ENCODE measurements at places on chromosomes 1 and 21.

DNA sequence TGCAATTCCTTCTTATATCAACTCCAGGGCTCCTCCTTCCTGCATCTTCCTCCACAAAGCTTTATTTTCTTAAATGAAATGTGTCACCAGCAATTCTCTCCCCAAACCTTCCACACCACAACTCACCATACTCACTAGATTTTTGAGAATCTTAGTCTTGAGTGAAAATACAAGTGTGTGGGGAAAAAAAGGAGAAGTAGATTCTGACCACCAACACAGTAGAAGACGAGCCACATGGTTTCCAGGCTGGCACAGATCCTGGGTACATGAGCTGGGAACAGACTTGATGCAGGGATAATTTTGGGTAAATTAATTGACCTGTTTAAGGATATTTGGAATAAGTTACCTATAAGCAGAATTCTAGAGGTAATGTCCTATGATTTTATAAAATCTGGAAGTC lies 72.8 kb upstream of the KCNJ15 start:
- no peak for DNase-seq

DNA sequence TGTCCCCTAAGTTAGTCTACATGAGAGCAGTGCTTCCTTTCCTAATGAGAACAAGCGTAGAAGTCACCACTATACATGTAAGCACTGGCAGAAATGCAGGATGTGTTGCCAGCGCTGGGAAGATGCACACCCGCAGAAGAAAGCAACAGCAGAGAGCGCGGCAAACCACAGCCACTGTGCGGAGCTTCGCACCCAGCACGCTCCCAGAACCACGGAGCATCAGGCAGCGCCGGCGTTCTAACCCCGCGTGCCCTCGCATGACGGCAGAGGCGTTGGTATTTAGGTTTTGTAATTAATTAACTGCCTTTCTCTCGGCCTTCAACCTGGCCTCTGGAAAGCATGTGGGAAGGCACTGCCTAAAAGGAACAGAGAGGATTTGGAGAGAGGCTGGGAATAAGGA lies 69.1 kb downstream of the OLIG1 start:
- no peak for DNase-seq

DNA sequence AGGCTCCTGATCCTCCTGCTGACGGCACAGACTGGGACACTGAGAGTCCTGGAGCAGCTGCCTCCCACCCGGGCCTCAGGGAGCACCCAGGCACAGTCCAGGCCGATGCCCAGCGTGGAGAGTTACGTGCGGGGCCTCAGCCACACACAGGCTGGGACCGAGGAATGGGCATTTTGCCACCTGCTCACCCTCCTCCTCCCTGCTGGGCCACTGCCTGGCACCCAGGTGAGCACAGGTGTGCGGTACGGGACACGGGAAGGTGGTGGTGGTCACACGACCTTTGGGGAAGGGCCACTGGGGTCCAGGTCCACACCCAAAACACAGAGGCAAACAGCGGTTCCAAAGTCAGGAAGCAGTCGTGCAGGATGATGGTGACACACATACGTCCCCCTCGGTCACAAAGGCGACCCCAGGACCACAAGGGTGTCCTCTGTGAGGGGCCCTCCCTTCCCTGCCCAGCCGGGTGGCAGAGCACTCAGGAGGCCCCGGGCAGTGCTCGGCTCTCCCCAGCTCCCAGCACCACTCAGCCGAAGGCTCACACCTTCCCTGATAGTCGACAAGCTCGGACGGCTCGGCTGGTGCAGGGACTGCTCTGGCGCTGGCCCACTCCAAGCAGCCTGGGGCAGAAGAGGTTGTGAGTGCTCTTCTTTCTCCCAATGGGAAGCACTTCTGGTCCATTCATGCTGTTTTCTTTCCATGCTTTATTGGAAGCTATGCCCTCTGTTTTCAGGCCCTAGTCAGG lies 14.3 kb downstream of the MORN1 start:
- no peak for DNase-seq

- DNase-seq: no peak
Measured at GRCh38 chr1:57124170-57124569, 158.4 kb upstream of the C8B start.

GRCh38 chr1:64880449-64880848 lies 85.9 kb downstream of the JAK1 start:
- DNase-seq: no peak

- DNase-seq: no peak
Measured at GRCh38 chr1:114694540-114695310, 621 bp downstream of the AMPD1 start.

DNA sequence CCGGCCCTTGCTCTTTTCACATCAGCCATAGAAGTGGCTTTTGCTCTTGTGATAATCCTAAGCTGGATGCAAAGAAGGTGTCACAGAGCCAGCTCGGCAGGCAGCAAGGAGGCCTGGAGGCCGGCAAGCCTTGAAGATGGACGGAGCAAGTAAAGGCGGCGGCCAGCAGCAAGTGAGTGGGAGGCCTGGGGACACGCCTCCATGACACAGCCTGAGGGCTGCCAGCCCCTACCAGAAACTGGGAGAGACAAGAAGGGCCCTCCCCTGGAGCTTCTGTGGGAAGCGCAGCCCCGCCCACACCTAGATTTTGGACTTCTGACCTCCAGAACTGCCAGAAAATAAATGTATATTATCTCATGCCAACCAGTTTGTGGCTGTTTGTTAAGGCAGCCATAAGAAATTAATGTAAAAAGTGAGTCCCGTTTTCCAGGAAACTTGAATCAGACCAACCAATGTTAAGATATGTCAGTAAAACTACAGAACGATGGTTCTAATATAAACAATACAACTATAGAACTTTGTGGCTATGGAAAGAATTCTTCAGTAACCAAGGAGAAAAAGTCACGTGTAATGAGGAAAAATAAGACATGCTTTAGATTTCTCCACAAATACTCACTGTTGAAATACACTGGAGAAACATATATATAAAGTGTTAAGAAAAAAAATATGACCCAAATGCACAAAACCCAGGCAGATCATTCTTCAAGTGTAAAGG lies 49.9 kb downstream of the BACE2 start:
- no peak for DNase-seq

- no peak for DNase-seq
Measured at GRCh38 chr1:109891930-109892329, 18.7 kb upstream of the CSF1 start.

GRCh38 chr1:109793486-109794318 lies 30.0 kb upstream of the EPS8L3 start:
- peak; percentile 93 for DNase-seq

- no peak for DNase-seq
Measured at GRCh38 chr1:166907763-166908162, 31.7 kb upstream of the TADA1 start.

- no peak for DNase-seq
Measured at GRCh38 chr1:76593141-76593540, 274.1 kb upstream of the ST6GALNAC5 start.

- DNase-seq: no peak
Measured at GRCh38 chr1:6331543-6332273, 61.9 kb downstream of the ACOT7 start.

GRCh38 chr1:228839656-228840055 lies 104.4 kb downstream of the RHOU start:
- no peak for DNase-seq

DNA sequence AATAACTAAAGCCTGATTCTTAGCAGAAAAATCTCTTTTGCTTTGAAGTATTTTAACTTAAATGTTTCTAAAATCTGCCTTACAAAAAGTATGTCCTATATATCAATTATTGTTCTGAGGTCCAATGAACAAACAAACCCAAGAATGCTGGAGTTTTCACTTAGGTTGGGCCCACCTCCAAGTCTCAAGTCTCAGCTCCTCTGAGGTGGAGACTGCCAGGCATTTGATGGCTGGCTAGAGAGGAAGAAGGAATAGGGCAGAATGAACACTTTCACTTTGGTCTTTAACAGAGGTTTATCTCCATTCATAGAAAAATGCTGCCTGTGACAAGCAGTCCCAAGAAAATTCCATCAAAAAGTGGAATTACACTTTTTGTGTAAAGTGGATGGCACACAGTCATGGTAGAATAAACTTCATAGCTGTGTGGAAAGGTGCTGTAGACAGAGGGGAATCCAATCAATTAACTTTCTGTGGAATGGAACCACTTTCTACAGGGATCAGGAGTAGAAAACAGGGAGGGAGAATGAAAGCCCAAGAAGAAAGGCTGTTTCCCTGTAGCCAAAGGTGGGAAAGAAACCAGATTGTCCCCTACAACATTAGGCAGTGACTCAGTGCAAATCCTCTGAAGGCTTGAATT lies 349.4 kb upstream of the RUNX1 start:
- DNase-seq: no peak

DNA sequence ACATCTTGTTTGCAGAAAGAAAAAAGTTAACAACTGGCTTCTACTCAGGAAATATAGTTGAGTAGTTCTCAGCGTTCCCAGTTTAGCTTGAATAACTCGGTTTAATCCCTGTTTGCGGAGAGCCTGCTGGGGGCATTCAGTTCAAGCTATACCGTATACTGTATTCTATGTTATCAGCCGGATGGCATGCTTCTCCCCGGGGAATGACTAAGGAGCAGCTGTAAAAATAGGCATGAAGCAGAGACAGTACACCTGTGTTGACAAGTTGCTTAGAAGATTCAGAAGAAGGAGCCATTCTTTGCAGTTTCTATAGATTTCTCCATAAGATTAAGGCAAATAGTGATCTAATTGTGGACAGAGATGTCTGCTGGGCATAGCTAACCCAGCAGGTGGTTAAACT lies 267.8 kb upstream of the NCAM2 start:
- DNase-seq: no peak

- DNase-seq: peak; percentile 2
Measured at GRCh38 chr1:238088560-238089290, 198.0 kb upstream of the ZP4 start.

DNA sequence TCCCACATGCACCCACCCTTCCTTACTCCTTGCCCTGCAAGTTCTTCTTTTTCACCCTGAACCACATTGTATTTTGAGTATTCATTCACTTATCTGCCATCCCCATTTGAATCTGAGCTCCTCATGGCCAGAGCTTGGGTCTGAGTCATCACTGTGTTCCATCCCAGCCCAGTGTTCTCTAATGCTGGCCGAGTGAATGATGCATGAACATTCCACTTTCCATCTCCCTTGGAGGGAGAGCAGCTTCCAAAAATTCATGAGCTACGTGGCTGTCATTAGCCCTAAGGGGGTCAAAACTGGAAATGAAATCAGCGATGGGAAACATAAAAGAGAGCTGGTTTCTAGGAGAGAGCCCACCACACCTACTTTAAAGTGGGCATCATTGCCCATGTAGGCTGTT lies 187.0 kb upstream of the USP24 start:
- peak; percentile 7 for DNase-seq

DNA sequence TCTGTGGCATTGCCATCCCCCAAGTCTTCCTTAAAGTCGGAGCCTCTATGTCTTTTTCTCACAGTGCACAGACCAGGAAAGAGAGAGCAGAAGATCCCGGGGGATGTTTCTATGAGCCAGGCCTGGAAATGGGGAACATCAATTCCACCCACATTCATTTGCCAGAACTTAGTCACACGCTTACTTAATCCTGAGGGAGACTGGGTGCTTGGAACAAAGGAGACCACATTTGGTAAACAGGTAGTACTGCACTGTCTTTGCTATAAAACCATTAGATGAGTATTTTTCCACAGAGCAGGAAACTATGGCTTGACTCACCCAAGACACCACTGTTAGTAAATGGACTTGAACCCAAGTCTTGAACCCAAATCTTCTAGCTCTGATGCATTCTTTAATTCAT lies 60.7 kb upstream of the CTTNBP2NL start:
- DNase-seq: no peak

- no peak for DNase-seq
Measured at GRCh38 chr1:227355542-227356245, 37.4 kb upstream of the CDC42BPA start.

- no peak for DNase-seq
Measured at GRCh38 chr1:50976111-50976889, 6.3 kb downstream of the CDKN2C start.

- no peak for DNase-seq
Measured at GRCh38 chr1:92837062-92837461, 5.2 kb downstream of the RPL5 start.

- peak; percentile 91 for DNase-seq
Measured at GRCh38 chr1:166944186-166944967, 31.0 kb downstream of the ILDR2 start.

DNA sequence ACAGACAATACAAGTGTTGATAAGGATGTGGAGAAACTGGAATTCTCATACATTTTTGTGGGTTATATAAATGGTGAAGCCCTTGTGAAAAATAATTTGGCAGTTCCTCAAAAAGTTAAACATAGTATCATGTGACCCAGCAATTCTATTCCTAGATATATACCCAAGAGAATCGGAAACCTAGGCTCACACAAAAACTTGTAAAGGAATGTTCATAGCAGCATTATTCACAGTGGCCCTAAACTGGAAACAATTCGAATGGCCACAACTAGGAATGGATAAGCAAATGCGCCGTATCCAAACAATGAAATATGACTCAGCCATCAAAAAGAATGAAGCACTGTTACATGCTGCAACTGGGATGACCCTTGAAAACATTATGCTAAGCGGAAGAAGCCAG lies 3.9 kb upstream of the CD247 start:
- DNase-seq: no peak

DNA sequence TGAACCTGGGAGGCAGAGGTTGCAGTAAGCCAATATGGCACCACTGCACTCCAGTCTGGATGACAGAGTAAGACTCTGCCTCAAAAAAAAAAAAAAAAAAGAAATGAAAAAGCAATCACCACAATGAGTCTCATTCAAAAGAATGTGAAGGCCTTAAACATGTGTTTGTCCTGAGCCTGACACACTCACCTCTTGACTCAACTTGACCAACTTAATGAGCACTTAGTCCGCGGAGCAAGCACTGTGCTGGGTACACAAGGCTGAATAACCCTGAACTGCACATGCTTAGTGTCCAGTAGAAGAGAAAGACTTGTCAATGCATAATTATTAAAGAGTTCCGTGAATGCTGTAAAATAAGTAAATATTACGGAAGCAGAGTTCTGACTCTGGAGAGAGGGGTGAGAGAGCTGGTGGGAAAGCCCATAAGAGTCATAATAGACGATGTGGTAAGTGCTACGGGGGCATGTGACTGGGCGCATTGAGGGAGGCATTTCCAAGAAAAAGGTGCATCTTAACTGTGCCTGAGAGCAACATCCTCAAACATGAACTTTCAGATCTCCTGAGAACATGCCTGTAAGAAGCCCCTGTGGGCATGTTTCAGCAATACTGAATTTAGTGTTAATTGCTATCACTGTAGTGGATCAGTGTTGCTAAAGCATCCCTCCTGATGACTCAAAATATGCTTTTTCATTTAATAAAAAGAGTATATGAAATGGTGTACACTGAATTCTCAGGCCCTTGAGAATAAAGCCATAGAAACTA lies 27.2 kb downstream of the MCOLN2 start:
- no peak for DNase-seq

All from kidney epithelial cell (primary cell).